ENCODE measurements at places on chromosomes 12 and 14. TPM values are rescaled to one million over a fixed set of nuclear protein-coding genes. Genes with fewer than 3 reads are reported as not detected.

Gene P2RX2
- not detected for total RNA-seq

Gene MYRFL
- total RNA-seq, result not detected

GRCh38 chr12:108483213-108484059 lies 31.6 kb upstream of the FICD start:
- DNase-seq, result no peak

DNA sequence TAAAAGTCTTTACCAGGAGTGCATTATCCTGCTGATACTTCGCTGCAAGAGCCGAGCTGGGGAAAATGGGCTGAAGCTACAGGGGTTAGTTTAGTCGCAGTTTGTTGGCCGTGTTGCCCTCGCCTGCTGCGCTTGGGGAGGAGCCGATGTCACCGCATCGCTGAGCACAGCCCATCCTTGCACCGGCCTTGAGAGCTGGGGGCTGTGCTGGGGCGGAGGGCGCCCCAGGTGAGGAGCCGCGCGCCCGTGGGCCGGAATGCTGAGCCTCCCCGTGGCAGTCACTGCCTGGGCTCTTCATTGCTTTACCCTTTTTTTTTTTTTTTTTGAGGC lies 50.0 kb downstream of the ADGRD1 start:
- DNase-seq, result no peak

DNA sequence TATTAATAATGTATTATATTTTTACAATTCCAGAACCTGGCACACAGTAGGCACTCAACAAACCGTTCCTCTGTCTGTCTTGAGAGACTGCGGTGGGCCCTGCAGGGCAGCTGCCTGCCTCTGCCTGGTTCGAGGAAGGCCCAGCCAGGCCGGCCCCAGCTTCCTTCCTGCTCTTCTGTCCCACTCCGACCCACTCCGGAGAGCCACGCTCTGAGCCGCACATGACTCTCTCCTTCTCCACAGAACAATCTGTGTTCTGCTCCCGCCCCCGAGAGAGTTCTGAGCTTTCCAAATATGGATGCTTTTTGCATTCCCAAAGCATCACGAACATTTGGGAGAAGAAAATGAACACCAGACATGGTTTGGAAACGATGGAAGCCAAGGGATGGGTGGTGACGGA lies 57.3 kb downstream of the TTC7B start:
- no peak for DNase-seq

DNA sequence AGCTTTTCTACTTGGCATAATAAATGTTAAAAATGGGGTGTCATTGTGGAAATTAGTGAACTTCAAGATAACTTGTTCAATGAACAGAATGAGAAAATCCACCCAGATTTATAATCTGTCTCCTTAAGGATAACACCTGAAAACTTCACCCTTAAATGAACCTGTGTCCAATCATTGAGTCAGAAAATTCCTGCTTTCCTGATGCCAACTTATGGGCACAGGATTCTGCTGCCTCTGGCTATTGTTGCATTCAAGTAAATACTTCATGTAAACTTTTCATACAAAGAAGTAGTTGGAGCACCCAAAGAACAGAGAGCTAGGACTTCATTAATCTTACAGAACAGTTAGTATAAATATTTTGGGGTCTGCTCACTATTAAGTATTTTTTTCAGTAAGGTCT lies 98.9 kb upstream of the PLEKHA5 start:
- DNase-seq, result no peak

- no peak for DNase-seq
Measured at GRCh38 chr14:73477618-73478266, 13.0 kb upstream of the RIOX1 start.

GRCh38 chr12:103334466-103334865 lies 161.3 kb downstream of the C12orf42 start:
- no peak for DNase-seq

GRCh38 chr14:92718664-92719063 lies 29.8 kb downstream of the LGMN start:
- DNase-seq, result no peak

- DNase-seq, result no peak
Measured at GRCh38 chr12:94204499-94205247, 56.3 kb downstream of the PLXNC1 start.

DNA sequence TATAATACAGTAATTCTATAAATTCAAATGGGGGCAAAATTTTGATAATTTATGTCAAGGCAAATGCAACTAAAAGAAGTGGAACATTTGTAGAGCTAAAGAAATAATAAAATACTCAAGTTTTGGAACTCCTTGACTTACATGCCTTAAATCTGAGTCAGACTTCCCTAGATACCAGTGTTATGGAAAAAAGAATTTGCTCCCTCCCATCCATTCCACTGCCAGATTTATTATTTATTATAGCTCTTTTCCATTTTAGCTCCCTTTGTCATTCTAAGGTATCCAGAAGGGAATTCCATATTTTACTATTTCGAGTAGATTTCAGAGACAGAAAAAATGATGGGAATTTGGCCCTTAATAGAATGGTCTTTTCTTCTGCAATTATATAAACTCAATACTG lies 44.0 kb downstream of the RHOJ start:
- no peak for DNase-seq

GRCh38 chr12:31220633-31221550 lies 105.1 kb downstream of the SINHCAF start:
- no peak for DNase-seq

DNA sequence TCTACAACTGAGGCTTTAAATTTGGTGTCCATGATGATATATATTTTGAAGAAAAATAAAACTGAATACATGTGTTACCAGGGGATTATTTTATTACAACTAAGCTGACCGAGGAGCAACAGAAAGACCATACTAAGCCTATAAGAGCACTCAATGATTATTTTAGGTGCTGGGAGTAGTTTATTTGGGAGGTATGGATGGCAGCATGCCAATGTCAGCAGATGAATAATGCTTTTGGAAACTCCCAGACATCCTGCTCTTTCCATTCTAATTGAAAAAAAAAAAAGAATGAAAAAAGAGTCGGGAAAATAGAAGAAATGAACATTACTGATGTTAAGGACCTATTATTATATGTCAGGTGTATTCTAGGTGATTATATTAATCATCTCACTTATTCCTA lies 441.2 kb downstream of the BTG1 start:
- DNase-seq, result no peak

DNA sequence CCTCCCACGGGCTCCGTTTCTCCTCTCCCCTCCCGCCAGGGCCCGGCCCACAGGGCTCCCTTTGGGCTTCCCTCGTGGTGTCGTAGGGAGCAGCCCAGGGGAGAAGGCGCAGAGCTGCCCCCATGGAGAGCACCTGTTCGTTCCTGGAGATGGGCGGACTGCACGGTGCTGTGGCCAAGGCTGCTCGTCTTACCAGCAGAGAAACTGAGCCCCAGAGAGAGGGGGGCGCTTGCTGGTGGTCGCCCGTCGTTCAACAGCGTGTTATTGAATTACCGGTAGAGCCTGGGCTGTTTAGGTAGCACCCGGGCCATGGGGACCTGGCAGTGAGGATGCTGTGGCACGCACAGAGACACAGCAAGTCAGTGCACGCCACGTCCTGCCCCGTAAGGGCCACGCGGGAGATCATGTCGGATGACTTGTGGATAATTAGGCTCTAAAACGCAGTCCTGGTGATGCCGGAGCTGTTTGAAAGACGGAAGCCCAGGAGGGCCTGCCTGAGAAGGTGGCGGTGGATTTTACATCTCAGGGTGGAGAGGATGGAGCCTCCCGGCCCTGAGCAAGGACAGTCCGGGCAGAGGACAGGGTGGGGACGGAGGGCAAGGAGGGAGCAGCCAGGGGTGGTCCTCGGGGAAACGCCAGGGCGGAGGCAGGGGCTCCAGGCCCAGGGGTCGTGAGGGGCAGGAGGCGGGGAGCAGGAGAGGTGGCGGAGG lies 134.4 kb downstream of the ADGRD1 start:
- no peak for DNase-seq

DNA sequence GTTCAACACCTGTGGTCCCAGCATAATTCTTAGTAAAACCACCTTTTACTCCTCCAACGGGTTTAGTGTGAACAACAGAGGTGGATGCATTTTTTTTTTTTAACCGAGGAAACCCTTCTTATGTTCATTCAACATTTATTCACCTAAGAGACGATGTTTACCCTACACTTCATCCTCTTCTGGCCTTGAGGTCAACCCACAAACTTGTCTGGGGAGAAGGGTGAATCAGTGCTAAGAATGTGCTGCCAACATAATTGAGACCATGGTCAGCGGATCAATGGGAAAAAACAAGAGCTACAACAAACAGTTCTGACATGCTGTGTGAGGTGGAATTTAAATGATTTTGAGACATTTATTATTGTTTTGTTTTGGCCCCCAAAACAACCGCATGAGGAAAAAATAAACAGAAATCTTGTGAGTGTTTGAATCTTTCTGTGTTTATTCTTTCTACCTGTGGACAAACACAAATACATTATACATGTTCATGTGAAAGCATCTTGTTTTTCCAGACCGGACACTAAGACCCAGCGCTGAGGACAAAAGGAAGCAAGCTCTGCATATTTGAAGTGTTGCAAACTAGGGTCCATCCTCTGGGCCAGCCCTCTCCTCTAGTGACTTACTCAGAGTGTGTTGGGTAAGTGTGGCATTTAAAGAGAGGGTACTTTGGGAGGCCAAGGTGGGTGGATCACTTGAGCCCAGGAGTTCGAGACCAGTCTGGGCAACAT lies 5.1 kb upstream of the USP30 start:
- no peak for DNase-seq

DNA sequence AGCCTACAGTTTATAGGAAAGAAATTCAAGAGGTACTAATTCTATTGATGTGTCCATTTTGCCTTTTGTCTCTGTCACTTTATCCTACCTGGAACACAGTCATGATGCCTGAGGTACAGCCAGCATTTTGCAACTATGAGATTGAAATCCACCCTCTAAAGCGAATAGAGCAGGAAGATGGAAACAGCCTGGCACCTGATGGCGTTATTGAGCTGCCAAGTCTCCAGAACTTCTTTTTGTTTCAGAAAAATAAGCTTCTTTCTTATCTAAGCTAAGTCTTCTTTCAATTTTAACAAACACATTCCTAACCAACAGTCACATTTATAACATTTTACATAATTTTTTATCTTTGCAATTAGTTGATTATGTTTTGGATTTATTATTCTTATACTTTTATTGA lies 182.1 kb downstream of the PAWR start:
- no peak for DNase-seq

DNA sequence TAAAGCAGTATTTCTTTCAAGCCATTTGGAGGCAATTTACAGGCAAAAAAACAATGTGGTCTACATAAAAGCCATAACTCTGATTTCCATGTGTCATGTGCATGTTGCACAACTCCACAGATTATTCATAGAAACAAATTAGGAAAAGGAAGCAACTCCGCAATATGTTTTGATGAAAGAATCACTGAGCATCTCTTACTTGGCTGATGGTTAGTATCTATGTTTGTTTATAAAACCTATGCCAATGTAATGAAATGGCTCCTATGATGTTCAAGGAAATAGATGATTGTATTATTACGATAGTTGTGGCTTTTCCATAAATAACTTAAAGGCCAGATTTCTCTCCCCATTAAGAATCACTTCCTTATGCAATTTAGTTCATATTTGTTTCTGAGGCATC lies 373.7 kb downstream of the CCDC91 start:
- DNase-seq, result no peak

- no peak for DNase-seq
Measured at GRCh38 chr14:102571043-102571442, 21.4 kb upstream of the RCOR1 start.

GRCh38 chr12:54053003-54053750 lies 458 bp upstream of the HOXC4 start:
- peak; percentile 45 for DNase-seq

DNA sequence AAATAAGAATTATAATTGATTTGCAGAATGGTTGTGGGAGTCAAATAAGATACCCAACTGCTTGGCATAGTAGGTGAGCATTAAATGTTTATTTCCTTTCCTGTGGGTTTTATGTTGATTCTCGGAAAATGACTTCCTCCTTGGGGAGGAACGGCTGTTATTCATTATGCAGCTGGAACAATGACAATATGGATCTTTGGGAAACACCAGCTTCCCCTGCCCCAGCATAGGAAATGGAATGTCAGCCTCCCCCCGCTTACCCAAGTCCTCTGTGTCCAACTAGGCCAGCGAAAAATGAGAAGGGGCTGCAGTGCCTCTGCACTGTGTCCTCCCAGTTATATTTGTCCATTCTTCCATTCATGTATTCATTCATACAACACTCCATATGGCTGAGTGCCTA lies 11.7 kb upstream of the CCDC177 start:
- no peak for DNase-seq

DNA sequence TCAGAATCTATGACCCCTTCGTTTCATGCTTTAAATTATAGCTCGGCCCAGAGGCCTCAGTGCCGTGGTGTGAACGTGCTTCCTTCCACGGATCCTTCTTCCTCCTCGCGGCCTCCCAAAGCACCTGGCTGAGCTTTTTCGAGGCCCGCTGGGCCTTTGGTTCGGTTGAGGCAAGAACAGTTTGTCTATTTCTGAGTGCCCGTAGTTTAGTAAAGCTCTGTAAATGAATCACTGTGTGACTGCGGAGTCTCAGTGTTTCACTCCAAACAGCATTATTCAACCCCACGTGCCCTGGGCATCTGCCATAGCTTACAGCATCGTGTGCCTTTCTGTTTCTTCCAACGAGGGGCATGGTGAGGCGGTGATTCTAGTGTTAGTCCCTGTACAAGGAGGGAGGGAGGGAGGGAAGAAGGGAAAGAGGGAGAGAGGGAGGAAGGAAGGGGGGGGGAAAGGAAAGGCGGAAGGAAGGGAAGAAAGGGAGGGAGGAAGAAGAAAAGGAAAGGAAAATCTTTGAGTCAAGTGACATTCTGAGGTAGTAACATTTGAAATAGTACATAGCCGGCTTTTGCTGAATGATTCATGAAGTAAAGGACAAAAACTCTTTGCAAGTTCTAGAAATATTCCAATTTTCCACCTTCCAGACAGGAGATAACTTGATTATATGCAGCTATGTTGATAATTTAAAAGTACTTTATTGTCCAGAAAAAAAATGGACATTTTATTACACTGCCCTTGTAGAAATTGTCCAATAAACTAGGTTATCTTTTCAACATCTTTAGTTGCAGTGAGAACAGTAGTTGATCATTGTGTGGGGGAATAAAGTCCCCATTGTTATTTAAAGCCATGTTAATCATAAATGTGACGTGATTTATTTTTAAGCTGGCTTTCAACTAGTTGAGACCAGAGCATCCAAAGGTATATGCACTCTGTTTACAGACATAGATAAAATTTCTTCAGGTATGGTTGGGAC lies 1.2 kb upstream of the TRIM9 start:
- peak; percentile 23 for DNase-seq

Data from activated B cell treated with CpG ODN at 0.5 μM for 24 hours (primary cell).